Activated naive CD8-positive, alpha-beta T cell treated with anti-CD3 and anti-CD28 coated beads, Interleukin-2, amount 10 ng/mL, durations not matched to agents 7 days and 5 days (primary cell): ENCODE measurements at places on chromosomes 12 and 14. TPM values are rescaled to one million over a fixed set of nuclear protein-coding genes. Genes with fewer than 3 reads are reported as not detected.

CDH24 gene
- 2.4 TPM for total RNA-seq

GNB3 gene
- total RNA-seq, result 3.1 TPM

VDR gene
- total RNA-seq, result 13.9 TPM

CFAP251 gene
- total RNA-seq, result 1.4 TPM

NDUFA9 gene
- total RNA-seq, result 100 TPM

- peak; percentile 59 for DNase-seq
These were observed 3.2 kb upstream of the SYNE3 start for GRCh38 chr14:95519699-95520098.

- DNase-seq, result no peak
These were observed 38.2 kb upstream of the FBLN5 start for GRCh38 chr14:91985521-91986255.

DNA sequence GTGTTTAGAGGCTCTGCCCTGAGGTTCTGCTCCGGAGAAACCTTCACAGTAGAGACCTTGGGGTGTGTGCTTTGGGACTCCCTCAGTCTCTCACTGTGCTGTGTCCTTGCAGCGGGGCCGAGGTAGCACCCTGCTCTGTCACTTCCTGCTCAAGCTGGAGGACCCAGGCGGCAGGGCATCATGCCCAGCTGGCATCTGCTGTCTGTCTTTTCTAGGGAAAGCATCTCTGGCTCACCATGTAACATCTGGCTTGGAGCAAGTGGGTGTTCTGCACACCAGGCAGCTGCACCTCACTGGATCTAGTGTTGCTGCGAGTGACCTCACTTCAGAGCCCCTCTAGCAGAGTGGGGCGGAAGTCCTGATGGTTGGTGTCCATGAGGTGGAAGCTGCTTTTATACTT, 124.5 kb downstream of the ESRRB start:
- no peak for DNase-seq

GRCh38 chr12:110616471-110617115, 2.7 kb downstream of the TCTN1 start:
- no peak for DNase-seq

DNA sequence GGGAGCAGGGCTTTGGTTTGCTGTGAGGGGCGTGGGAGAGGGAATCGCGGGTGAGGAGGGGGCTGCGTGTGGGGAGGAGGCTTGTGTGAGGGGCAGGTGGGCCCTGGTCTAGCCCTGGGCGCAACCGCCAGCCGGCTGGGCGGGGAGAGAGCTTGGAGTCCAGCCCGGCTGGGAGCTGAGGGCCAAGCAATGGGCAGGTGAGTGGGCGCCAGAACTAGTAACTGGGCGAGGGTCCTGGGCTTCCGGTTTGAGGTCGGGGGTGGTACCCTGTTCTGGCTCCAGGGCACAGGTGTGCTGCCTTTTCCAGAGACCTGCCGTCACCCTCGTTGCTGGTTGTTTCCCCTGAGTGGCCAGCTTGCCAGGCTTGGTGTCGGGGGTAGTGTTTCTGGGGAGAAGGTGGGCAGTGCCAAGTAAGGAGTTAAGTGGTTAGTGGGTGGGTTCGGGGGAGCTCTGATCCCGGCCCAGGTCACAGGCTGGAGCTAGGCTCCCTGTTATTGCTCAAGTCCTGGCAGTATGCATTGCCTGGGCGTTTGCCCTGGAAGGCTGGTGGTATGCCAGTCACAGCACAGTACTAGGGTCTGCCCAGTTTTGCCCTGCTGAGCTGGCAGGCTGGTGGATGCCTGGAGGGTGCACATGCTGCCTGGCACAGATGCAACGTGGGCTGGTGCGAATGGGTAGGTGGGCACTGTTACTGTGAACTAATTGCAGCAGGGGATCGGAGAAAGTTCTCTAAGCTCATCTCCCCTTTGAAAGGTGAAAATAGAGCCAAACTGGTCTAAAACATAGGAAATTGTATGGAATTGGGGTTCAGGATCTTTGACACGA, 683 bp downstream of the CIPC start:
- DNase-seq, result no peak

DNA sequence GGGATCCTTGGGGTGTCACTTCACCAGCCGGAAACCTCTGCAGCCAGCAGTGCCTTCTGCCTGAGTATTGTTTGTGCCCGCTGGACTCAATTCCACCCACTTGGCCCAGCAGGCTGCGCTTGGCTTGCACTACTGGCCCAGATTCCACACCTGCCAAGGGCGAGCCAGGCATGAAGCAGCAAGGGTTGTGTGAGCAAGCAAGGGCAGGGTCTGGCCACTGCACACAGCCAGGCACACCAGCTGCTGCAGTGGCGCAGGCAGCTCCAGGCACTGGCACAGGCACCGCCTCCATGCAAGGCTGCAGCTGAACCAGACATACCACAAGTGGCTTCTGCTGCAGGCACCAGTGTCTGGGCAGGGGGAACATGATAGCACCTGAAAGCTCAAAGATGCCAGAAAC, 99.5 kb downstream of the NUAK1 start:
- DNase-seq, result no peak

DNA sequence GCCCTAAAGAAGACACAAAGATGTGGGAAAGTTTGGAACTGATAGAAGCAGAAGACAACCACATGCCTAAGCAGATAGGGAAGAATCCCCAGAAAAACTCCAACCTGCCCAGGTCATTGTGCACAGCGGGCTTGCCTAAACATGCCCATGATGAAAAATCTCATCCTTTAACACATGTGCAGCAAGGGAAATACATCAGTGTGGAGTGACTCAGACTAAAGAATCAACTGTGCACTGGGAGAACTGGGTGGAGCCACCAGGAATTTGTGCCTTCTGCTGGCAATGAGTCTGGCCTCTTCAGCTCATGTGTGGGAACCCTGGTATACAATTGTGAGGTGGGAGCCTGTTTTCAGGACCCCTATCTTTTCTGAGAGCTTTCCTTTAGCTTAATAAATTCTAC, 398.5 kb downstream of the FSCB start:
- DNase-seq, result no peak
